Activated naive CD4-positive, alpha-beta T cell treated with anti-CD3 and anti-CD28 coated beads, Interleukin-2, amount 50 U/mL, for 72 hours (primary cell): ENCODE measurements at places on chromosomes 1 and 21.

GRCh38 chr1:156063997-156064285 lies 3.0 kb downstream of the RAB25 start:
- no peak for DNase-seq

DNA sequence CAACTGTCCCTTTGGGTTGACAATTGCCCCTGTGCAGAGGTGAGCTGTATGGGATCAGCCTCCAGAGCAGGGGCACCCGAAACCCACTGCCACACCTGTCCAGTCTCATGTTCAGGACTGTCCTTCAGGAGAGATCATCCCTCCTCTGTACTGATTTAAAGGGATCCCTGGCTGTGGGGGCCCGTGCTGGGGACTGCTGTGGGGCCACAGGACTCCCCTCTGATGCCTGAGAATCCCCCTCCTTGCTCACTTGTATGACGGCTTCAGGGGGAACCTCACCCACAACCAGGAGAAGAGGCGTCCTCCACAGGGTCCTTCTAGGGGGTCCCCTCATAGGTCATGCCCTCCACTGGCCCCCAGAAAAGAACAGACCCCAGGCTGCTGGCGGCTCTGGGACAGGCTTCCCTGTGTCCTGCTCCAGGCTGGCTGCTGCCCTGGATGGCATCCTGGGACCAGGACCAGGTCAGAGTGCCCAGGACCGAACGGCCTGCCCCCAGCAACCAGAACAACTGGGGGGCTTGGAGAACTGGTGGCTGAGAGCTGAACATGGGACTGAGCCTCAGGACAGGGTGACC lies 77.5 kb upstream of the ACTRT2 start:
- DNase-seq, result no peak

GRCh38 chr1:8752411-8752810 lies 65.0 kb downstream of the RERE start:
- DNase-seq, result no peak

DNA sequence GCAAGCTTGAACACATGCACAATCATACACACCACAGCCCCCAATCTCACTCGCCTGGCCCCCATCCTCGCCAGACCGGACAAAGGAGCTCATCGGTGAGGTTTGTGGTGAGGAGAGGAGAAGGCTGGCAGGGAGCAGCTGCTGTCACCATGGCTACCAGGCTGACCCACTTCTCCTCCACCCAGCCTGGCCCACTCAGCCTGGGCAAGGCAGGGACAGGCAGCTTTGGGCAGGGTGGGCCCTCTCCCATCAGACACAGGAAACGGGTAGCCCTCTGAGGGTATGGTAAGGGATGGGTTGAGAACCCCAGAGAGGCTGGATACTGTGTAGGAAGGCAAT lies 15.9 kb downstream of the RIMS3 start:
- no peak for DNase-seq

- DNase-seq, result no peak
Measured at GRCh38 chr1:30068787-30069472, 654.5 kb downstream of the MATN1 start.

- DNase-seq, result no peak
Measured at GRCh38 chr21:39474611-39475010, 22.8 kb downstream of the SH3BGR start.

GRCh38 chr1:236391008-236391407 lies 3.1 kb upstream of the EDARADD start:
- DNase-seq, result no peak

- no peak for DNase-seq
Measured at GRCh38 chr1:218537122-218537913, 192.2 kb downstream of the TGFB2 start.

DNA sequence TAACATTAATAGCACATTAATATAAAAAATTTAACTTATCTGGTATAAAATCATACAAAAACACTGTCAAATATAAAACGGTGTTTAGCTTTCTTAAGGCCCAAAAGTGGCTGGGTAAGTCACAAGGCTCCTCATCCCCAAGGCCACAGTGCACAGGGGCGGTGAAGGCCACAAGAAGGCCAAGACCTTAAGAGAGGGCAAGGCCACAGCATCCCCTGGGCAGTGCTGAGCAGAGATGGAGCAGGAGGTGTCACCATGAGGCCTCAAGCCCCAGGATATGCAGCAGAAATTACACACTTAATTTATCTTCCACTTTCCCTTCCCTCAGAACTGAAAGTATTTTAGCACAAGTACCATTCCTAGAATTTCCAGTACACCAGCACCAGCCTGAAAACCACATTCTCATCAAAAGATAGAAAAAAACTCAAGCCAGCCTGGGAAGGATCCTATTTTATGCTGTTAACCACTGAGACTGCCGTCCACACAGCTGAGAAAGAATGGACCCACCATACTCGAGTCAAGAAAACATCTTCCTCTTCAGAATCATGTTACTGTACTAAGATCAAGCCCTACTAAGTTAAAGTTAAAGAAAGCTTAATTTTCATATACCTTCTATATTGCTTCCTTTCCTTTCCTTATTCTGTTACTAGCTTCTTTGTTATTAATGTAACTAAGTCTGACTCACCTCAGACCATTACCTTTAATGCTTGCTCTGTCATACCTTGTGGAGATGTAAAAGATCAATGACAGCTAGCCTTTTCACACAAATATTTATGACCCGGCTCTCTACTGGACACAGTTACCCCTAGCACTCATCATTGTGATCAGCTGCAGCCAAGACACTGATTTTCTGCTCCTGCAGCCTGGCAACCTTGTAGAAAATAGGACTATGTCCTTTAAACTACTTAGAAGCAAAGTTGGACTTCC lies 26.4 kb upstream of the FMO1 start:
- DNase-seq, result no peak

GRCh38 chr1:231949277-231950091 lies 322.9 kb downstream of the DISC1 start:
- no peak for DNase-seq

- no peak for DNase-seq
Measured at GRCh38 chr1:47231301-47232186, 481 bp downstream of the TAL1 start.

DNA sequence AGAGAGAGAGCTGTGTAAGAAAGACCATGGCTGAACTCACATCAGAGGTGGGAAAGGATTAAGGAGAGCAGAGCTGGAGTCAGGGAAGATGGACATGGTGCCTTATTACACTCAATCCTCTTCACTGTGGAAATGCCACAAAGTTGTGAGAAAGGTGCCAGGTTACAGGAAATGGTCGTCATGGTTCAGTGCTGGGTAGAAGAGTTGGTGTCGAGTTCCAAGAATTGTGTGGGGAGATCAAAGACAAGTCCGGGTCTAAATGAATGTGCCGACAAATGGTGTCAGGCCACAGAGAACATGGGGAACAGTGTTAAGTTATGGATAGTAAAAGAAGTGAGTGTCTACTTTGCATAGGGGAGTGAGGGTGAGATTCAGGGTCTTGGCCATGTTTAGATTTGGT lies 40.9 kb downstream of the LAMC2 start:
- DNase-seq, result no peak

GRCh38 chr1:243287123-243287460 lies 31.3 kb downstream of the SDCCAG8 start:
- DNase-seq, result no peak

DNA sequence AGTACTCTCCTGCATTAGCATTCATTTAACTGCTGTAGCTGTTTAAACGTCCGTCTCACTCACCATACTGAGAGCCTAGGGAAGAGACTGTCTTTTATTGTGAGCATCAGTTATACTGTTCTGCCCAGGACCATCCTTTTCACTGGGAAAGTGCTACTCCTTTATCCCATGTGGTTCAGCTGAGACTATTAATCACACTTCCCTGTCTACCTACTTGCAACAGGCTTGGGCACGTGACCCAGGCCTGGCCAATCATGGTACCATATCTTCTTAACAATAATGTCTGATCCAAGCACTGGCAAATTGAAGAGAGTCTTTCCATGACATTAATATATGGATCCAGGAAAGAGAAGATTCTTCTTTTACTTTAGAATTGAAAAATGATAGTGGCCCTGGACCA lies 108.1 kb downstream of the TM2D1 start:
- no peak for DNase-seq

- DNase-seq, result no peak
Measured at GRCh38 chr1:196400478-196401451, 207.5 kb downstream of the KCNT2 start.

DNA sequence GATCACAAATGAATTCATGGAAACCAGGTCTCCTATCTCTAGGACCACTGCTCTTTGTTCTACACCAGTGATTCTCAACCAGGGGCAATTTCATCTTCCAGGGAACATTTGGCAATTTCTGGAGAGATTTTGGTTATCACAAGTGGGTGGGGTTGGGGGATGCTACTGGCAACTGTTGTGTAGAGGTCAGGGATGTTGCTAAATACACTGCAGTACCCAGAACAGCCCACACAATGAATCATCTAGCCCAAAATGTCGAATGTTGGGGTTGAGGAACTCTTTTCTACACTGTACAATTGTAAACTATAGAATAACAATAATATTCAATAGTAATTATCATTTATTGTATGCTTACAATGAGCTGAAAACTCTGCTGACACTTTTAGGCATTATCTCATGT lies 55.7 kb upstream of the UBE2U start:
- DNase-seq, result no peak

- no peak for DNase-seq
Measured at GRCh38 chr1:48823168-48823567, 46.5 kb upstream of the BEND5 start.

DNA sequence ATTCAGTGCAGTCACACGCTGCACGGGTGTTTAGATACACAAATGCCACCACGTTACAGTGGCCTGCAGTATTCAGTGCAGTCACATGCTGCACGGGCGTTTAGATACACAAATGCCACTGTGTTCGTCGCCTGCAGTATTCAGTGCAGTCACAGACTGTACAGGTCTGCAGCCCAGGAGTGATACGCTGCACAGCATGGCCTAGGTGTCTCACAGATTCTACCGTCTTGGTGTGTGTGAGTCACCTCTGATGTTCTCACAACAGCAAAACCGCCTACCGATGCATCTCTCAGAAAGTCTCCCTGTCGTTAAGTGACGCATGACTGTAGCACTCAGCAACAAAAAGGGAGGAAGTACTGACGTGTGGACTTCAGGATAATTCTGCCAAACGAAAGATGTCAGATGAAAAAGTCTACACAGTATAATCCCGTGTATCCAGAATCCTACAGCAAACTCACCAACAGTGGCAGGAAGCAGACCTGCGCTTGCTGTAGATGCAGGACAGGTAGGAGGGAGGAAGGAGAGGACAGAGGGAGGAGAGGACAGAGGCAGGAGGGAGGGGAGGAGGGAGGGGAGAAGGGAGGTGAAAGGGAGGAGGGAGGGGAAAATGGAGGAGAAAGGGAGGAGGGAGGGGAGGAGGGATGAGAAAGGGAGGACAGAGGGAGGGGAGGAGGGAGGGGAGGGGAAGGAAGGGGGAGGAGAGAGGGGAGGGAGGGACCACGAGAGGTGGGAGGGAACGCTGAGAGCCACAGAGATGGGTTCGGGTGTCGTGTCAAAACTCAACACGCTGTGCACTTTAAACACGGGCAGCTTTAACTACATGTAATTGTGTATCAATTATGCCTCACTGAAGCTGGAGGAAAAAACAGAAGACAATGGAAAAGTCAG lies 36.3 kb upstream of the PCBP3 start:
- DNase-seq, result no peak

- DNase-seq, result no peak
Measured at GRCh38 chr1:219085988-219086387, 87.7 kb upstream of the LYPLAL1 start.

GRCh38 chr21:24939291-24939690 lies 668.0 kb downstream of the MRPL39 start:
- DNase-seq, result no peak

DNA sequence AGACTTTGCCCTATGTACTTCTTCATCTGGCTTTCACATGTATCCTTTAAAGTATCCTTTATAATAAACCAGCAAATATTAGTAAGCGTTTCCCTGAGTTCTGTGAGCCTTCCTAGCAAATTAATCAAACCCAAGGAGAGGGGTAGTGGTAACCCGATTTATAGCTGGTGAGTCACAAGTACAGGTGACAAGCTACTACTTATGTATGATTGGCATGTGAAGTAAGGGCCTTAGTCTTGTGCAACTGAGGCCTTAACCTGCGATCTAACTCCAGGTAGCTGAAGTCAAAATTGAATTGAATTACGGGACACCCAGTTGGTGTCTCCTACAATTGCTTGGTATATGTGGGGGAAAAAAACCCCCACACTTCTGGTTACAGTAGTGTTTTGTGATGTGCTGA lies 26.0 kb downstream of the SLC16A1 start:
- DNase-seq, result no peak

GRCh38 chr1:107139833-107140702 lies 771 bp upstream of the NTNG1 start:
- peak; percentile 11 for DNase-seq

GRCh38 chr1:4594286-4594991 lies 60.0 kb upstream of the AJAP1 start:
- no peak for DNase-seq

DNA sequence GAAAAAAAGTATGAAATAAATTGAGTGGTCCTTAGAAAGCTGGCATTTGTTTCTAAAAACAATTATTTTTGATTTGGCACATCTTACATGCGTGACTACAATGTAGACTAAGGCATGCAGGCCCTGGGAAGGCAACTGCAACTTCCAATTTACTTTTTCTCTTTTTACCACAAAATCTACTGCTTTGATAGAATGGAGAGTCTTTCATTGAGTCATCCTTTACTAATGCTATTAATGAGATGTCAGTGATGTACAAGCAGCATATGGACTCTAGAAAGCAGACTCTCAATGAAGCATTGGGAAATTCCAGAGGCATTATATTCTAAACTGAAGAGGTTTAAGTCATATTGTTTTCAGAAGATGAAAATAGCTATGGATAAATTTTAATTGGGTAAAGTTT lies 29.6 kb upstream of the PRRX1 start:
- DNase-seq, result no peak

DNA sequence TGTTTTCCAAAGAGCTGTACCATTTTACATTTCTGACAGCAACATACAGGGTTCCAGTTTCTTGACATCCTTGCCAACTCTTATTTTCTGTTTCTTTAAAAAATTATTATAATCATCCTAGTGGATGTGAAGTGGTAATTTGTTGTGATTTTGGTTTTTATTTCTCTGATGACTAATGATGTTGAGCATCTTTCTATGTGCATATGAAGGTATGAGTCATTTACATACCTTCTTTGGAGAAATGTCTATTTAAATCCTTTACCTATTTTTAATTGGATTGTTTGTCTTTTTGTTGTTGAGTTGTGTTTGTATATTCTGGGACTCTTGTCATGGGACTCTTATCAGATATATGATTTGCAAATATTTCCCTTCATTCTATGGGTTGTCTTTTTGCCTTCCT lies 20.8 kb upstream of the MPC2 start:
- no peak for DNase-seq

DNA sequence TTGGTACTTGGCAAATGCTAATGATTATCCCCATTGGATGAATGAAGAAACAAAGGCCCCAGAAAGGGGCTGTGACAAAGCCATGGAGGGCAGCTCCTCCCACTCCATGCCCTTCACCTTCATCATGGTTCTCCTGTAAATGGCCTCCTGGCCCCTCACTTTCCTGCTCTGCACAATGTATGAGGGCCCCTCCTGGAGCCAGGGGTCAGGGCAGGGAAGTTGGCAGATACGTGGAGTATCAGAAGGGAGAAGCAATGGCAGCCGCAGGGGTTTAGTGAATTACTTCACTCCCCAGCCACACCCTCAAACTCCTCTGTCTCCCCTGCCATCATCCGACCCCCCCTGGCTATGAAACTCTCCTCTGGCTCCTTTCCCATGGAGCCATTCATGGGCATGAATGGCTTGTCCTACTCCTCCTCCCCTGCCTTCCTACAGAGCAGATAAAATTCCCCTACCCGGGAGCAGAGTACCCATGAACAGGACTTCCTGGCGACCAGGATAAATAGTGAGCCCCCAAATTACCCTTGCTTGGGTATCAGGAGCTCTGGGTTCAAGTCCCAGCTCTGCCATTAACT lies 86.3 kb downstream of the CAMK2N1 start:
- DNase-seq, result no peak
